Endothelial cell (in vitro differentiated cells): ENCODE measurements at places on chromosomes 12 and 14.
A peak's percentile ranks its signal among the peaks of the same experiment; 100 is the strongest.

DNA sequence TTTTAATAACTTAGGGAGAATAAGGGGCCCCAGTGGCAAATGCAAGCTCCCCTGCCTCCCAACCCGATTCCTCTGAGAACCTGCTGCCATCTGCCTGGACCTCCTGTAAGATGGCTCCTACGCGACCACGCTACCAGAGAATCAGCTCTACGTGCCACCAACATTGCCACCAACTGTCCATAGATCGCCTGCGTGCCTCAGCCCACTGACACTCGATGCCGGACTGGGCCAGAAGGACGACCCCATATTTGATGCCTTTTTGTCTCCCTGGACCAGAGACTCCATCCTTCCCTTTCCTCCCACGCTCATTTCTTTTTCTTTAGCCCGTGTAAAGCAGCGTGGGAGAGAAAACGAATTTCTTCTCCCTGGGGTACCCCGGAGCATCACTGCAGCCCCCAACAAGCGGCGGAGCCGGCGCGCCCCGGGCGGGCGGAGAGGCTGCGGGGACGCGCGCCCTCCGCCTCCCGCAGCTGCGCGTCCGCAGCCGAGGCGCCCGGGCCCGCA is 565 bp upstream of the KLHL42 start:
- peak; percentile 5 for DNase-seq

GRCh38 chr12:48716168-48716492 is 377 bp downstream of the CCNT1 start:
- DNase-seq = no peak

- DNase-seq = peak; percentile 51
These were observed 41.8 kb upstream of the HIF1A start for GRCh38 chr14:61653507-61653906.

DNA sequence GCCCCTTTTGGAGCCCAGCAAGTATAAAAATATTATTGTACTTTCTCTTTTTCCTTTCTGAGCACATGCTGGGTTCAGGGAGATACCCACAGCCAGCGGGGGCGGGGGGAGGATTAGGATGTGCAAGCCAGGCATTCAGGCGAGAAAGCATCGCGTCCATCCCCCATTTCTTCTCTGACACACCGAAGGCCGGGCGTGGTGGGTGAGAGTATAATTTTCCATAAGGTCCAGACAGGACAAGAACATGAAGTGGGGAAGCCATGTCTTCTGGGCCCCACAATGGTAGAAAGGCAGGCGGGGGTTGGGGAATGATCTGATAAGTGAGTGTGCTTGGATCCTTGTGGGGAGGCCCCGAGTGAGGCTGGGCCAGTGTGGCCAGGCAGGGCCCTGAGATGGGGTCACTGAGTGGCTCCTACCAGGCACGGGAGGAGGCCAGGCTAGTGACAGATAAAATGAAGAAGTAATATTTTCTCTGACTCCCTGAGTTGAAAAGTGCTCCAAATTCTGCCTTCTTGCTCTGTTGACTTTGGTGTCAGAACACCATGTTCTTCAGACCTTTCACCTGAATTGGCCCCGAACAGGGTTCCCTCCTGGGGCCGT is 10.7 kb upstream of the LRTM2 start:
- no peak for DNase-seq

- DNase-seq = no peak
These were observed 131.0 kb downstream of the TMEM132D start for GRCh38 chr12:129772501-129773493.

DNA sequence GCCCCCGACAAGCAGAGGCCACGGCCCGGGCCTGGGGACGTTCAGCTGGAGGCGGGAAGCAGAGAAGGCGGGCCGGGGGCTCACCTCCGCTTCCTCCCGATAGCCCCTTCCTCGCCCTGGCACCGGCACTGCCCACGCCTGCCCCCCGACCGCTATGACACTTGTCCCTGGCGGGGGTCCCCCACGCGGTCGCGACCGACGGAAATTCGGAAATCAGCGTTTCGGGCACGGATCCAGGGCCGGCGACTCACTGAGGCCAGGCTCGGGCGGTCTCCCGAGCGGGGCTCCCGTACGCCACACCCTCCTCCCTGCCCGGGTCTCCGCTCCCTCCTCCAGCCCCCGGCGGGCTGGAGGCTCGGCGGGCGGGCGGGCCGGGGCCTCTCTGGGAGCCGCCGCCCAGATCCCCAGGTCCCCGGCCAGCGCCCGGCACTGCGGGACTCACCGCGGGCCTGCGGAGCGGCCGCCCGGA is 581 bp downstream of the PITPNM2 start:
- DNase-seq = no peak

GRCh38 chr14:21729703-21730233 is 56.1 kb upstream of the OR4E1 start:
- no peak for DNase-seq

DNA sequence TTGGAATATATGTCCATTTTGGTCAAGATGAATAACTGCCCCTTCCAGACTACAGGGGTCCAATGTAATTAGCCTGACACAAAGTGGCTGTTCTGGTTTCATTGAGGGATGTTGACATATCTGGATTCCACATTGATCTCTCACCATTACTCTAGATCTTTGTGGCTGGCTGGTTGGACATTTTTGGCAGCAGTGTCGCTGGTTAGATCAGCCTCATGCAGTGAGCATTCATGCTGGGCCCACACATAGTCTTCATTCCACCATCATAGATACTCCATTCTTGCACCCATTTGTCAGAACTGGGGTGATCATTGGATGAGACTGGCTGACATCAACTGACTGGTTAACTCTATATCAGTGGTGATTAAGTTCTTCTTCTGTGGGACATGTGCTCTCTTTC is 74.4 kb downstream of the MGST1 start:
- DNase-seq = no peak

GRCh38 chr12:49703647-49704137 is 3.5 kb downstream of the FMNL3 start:
- no peak for DNase-seq

- DNase-seq = peak; percentile 8
These were observed 22.6 kb upstream of the DUSP16 start for GRCh38 chr12:12585115-12585863.

GRCh38 chr14:85702997-85703396 is 173.1 kb downstream of the FLRT2 start:
- DNase-seq = no peak

DNA sequence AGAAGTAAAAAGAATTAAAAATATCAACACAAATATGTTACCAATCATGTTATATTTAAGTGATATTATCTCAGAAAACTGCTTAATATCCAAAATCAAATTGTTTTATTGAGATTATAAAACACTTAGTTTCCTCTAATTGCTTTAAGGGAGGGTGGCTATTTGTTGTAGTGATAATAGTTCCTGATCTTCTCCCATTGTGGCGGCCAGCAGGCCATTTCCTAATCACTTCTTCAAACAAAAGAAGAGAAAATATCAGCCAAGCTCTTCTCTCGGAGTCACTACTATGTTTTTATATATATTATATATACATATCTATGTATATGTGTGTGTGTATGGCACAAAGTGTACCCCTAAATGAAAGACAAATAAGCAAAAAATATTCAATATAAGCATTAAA is 31.5 kb downstream of the ERO1A start:
- DNase-seq = no peak

- no peak for DNase-seq
These were observed 25.1 kb upstream of the CDK17 start for GRCh38 chr12:96425321-96425720.

GRCh38 chr12:121499929-121500793 is 80.7 kb downstream of the KDM2B start:
- DNase-seq = peak; percentile 78

DNA sequence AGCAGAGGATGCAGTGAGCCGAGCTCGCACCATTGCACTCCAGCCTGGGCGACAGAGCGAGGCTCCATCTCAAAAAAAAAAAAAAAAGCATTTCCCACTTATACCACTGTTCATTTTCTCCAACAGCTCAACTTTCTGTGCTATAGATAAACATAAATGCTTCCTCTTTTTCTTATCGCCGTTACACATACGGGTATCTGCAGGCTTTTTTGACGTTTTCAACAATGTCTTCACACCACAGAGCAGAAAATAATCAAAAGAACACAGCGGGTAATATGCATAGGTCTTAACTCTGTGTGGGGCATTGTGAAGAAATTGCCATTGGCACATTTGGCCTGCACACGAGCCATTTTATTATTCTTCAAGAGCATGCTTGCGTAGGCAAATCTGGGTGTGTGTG is 86.4 kb downstream of the CAPZA3 start:
- DNase-seq = no peak

- no peak for DNase-seq
These were observed 44.6 kb downstream of the MAX start for GRCh38 chr14:65057695-65058094.

DNA sequence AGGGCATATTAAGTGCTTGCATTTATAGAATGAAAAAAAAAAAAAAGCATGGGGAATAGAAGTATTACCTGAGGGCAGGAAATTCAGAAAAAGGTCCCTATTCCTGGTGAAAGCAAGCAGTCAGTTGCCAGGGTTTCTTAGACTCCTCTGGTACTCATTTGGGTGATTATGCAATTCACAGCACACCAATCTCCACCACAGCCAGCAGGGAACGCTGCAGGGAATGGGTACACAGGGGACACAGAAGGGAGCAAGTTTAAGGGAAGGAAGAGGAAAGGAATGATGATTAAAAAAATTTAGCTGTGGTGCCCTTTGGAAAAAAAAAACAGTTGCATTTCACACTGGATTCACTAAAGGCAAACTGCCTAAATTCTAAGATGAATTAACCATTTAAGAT is 14.2 kb downstream of the BLTP3B start:
- DNase-seq = peak; percentile 23

DNA sequence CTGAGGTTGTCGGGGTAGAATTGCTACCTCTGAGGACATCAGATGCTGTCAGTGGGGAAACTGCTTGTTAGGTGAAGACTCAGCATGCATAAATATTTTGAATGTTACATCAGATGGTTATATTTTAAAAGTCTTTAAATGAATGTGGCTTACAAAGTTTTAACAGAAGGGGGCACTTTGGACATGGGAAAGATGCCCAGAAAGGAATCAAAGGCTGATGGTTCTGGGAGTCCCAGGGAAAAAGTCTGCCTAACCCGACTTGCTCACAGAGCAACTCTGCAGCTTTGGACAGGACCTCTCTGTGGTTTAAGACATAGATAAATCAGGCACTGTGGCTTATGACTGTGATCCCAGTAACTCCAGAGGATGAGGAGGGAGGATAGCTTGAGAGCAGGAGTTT is 474.9 kb downstream of the ATP23 start:
- no peak for DNase-seq

- peak; percentile 56 for DNase-seq
These were observed at the start of gene LGR5 for GRCh38 chr12:71439613-71440344. LGR5 (plus strand) TSS chr12:71439798; CDS start chr12:71440081, 283 bp downstream.

- peak; percentile 49 for DNase-seq
These were observed 136.1 kb upstream of the WSCD2 start for GRCh38 chr12:107992870-107993451.

DNA sequence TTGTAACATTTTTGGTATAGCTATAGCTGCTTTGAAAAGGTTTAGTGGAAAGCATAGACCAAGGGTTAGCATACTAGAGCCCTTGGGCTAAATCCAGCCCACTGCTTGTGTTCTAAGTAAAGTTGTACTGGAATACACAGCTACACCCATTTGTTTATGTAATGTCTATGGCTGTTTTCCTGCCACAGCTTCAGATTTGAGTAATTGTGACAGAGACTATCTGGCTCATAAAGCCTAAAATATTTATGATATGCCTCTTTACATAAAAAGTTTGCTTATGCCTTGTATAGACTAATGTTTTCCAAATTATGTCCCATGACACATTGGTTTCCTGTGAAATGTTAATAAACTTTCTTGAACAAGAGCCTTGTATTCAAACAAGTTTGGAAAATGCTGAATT is 234.8 kb upstream of the ATP2B1 start:
- no peak for DNase-seq

DNA sequence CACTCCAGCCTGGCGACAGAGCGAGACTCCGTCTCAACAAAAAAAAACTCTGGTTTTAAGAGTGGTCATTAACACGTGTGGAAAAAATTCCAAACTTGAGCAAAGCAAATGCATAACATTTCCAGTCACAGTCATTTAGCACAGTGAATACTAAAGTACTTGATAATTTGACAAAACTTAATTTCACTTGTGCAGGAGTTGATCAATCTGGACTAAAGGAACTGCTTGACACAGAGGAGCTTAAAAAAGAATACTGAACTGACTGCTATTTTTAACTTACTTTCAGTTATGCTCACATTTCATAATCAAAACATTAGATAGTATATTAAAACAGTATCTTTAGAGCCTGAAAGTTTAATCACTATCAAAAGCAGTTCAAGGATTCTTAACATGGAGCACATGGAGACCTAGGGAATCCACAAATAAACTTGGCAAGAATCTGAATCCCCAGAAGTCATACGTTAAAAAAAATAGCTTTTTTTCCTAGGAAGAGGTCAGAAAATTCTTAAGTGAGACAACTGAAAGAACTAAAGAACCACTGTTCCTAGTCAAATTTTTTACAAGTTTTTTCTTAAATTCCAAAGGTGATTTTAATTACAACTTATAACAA is 7.4 kb downstream of the UBE2N start:
- no peak for DNase-seq

GRCh38 chr14:90062822-90063539 is 1.2 kb downstream of the KCNK13 start:
- DNase-seq = no peak

DNA sequence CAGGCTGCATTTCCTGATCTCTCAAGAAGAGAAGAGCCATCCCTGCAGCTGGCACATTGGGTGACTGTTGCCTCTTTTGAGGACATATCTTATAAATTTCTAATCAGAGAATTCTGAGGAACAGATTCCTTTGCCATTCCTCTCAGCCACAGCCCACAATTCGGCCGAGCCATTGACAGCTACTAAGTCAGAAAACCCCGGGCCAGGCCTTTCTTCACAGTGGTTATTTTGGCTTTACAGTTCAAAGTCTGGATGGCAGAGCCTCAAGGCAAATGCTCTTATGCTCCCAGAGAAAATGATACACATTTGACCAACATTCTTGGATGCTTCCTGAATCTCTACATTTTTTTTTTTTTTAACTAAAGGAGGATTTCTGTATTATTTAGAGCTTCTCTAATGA is 138.4 kb upstream of the FRMD6 start:
- DNase-seq = no peak

- no peak for DNase-seq
These were observed 104.1 kb downstream of the LGMN start for GRCh38 chr14:92644171-92644969.

DNA sequence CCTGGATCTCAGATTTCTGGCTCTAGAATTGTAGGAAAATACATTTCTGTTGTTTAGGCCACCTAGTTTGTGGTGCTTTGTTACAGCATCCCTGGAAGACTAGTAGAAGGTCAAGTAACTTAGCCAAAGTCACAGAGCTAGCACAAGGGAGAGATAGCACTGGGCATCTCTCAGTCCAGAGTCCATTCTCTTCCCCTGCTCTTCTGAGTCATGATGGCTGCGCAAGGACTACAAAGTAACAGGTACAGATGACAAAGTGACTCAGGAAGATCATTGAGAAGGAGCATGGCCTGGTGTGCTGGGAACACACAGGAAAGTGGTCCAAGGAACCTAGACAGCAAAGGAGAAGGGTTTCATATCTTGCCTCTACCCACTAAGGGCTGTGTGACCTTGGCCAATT is 19.3 kb downstream of the SLC17A8 start:
- no peak for DNase-seq
